Left forelimb (tissue), 1 donor: ENCODE measurements at places on chromosomes 6 and 20.

DNA sequence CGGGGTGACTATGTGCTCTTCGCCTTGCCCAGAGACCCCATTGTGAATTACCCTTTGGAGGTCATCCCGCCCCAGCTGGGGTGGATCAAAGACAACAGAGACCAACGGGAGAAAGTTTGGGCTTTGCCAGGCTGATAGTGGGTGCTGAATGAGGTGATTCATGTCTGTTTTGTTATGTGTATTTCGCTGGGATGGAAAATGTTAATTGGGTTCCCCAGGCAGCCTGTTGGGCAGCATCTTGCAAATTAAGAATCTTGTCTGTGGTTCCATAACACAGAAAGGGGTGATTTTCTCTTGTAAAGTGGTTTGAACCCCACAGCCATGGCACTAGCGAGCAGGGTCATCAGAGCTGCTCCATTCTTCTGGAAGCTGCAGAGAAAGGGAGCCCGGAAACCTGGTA, 63.1 kb upstream of the UNC93A start:
- no peak for DNase-seq

DNA sequence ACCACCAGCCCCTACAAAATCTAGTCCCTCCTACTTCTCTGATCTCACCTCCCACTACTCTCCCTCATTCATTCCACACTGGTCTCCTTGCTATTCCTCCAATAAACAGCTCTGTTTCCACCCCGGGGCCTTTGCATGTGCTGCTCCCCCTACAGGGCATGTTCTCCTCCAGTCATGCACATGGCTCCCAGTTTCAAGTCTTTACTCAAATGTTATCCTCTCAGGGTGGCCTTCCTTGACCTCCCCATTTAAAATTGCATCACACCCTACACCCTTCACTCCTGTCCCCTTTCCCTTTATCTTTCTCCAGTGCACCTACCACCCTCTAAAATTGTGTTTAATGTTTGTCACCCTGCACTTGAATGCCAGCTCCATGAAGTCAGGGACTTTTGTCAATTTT, 174.5 kb downstream of the MRPL14 start:
- DNase-seq = peak; percentile 18

DNA sequence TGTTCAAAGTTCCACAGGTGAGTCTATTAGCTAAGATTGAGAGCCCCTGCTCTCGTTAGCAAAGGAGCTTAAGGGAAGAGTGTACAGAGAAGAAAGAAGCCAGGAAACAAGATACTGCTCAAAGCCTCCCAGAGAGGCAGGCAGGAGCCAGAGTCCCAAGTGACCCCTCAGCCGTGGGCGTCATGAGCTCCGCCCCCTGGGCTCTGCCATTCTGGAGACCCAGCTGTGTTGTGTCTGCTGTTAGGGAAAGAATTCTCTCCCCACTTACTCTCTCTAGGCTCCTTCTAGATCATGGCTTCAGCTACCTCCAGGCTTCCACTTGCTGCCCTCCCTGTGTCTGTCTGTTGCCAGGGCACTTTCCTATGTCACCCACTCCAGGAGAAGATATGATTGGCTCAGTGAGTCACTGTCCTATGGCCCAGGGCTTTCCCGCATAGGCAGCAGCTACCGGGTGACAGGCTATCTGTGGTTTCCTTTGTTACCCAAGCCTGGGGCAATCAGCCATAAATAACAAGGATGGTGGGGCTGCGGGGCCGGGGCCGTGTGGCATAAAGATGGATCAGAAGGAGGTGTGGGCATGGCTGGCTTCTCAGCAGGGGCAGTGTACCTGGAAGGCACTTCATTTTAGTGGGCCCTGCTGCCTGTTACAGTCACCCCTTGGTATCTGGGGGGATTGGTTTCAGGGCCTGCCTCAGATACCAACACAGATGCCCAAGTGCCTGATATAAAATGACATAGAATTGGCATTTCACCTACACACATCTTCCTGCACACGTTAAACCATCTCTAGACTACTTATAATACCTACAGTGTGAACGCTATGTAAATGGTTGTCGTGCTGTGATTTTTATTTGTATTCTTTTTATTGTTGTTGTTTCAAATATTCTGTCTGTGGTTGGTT, 118.9 kb downstream of the ARMC2 start:
- DNase-seq = no peak

GRCh38 chr20:49671433-49671832, 42.2 kb downstream of the B4GALT5 start:
- no peak for DNase-seq

GRCh38 chr6:43966853-43967718, 160.2 kb downstream of the MRPL14 start:
- peak; percentile 25 for DNase-seq

- DNase-seq = no peak
Observed at GRCh38 chr20:19433371-19434350, 221.2 kb downstream of the SLC24A3 start.

- no peak for DNase-seq
Observed at GRCh38 chr6:80340280-80340679, 233.8 kb downstream of the BCKDHB start.

DNA sequence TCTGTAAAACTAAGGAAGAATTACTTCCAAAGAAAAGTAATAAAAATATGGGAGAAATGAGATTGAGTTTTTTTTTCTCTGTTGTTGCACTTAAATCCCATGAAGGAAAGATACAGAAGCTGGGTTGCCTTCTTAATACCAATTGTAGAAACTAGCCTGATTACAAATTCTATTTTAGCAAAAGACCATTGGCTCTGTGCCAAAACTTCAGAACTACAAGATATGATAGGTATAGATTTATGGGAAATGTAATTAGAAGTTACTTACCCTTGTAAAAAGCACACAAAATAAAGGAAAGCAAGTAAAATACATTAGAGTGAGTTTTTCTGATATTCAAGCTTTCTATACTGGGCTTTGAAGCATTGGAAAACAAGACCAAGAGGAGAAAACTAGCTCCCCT, 73.5 kb upstream of the SCGN start:
- DNase-seq = no peak

DNA sequence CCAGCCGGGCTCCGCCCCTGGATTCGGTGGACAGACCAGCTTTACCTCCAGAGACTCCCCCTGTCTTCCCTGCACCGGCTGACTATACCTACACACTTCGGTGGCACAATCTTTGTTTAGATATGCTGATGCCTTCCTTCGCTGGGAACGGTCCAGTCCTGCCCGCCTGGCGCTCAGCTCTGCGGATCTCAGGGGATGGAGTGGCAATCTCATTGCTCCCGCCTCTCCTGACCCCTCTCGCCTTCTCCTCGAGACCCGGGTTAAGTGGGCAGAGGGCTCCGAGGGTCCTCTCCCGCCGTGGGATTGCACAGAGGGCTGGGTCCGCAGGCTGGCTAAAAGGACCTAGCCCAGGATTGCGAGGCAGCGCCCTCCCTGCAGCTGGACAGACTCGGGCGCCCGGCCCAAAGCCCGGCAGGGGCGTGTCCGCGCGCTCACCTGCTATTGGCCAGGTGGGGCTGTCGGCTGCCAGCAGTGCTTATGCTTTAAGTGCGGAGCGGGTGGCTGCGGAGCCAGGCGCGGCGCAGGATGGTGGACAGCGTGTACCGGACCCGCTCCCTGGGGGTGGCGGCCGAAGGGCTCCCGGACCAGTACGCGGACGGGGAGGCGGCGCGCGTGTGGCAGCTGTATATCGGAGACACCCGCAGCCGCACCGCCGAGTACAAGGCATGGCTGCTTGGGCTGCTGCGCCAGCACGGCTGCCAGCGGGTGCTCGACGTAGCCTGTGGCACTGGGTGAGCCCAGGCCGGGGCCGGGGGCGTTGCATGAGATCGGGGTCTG, at the start of gene GNMT:
Gene GNMT, plus strand, starts transcription at position 512 of the 777 bp plus-strand sequence. Its CDS starts 14 bp downstream, at position 526.
- DNase-seq = no peak

GRCh38 chr6:56527934-56528333, 114.8 kb downstream of the DST start:
- DNase-seq = no peak

DNA sequence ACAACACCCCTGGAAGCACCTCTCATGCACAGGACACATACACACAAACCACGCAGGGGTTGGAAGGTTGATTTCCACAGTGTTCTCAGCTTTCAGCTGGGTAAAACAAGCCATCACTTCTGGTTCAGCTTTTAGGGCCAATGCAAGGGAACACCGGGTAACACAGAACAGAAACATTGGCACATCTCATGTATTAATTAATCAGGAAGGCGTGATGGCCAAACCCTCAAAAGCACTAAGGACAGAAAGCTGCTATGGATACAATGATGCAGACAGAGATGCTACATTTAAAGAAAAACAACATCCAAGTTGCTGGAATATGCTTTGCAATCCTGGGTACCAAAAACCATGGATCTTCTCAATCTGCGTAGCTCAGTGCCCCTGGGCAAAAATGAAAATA, 104.3 kb upstream of the BEND6 start:
- DNase-seq = no peak

- DNase-seq = no peak
Observed at GRCh38 chr6:35790683-35791082, 6.4 kb downstream of the CLPS start.

- DNase-seq = no peak
Observed at GRCh38 chr6:165245287-165245686, 64.1 kb downstream of the C6orf118 start.

- DNase-seq = no peak
Observed at GRCh38 chr6:128599036-128599435, 78.6 kb upstream of the PTPRK start.

DNA sequence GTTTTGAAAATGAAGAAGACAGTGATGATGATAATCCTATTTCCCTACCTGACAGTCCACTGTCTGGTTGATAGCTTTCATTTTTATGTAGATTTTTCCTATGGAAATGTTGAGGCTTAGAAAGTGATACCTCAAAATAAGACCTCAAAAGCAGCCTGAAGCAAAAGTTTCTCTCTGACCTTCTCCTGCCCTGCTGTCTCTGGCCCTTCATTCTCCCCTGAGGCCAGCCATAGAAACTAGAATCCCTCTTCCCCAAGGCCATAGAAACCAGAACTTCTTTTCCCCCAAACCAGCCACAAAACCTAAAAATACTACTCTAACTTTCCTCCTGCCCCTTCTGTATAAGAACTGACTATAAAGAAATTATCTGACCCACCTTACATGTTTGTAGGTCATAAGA, 52.6 kb upstream of the GCM1 start:
- DNase-seq = no peak

DNA sequence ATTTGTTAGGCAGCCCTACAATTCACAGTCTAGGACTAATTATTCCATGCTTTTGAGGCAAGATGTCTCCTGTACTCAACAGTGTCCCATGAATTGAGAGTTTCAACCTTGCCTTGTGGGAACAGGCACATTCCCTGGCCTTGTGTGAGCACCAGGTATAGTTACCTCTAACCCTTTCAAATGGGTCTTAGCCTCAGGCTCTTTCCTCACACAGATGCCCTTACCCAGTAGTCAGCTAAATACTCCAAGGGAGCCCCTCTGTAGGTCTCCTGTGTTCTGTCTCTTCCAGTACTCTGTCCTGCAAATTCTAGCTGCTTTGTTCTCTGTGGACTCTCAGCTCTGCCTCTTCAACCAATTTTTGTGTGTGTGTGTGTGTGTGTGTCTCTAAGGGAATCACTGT, 135.3 kb downstream of the ZFAND3 start:
- DNase-seq = no peak

- DNase-seq = no peak
Observed at GRCh38 chr20:5770987-5771318, 20.8 kb downstream of the SHLD1 start.

- no peak for DNase-seq
Observed at GRCh38 chr6:30834646-30835045, 49.7 kb upstream of the DDR1 start.

- DNase-seq = no peak
Observed at GRCh38 chr6:166351715-166352285, 9.5 kb upstream of the SFT2D1 start.

DNA sequence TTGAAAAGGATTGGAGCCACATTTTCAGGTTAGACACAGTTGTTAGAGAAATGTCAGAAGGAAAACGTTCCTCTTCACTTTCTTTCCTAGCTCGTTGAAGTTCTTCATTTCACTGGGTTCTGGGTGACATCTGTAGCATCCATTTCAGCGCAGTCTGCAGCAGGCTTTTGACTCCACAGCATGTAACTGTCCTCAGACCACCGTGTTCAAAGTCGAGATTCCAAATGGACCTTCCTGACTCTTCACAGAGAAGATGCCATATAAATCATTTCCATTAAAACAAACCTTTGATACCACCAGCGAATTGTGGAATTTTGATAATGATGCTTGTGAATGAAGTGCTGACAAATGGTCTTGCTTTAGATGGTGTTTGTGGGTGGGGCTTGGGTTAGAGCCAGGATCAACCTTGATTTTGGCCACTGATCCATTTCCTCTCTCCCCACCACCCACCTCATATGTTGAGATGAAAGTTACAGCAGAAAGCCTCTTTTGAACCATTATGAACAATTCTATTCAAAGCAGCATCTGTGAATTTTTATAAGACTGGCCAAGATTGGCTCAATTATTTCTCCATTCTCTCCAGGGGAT, 185.3 kb upstream of the PREP start:
- DNase-seq = no peak

GRCh38 chr20:51223183-51223720, 200.3 kb upstream of the KCNG1 start:
- no peak for DNase-seq

- DNase-seq = no peak
Observed at GRCh38 chr6:21508753-21509152, 84.8 kb upstream of the SOX4 start.
